Common myeloid progenitor, CD34-positive (primary cell): ENCODE measurements at places on chromosomes 2 and 18.

GRCh38 chr18:13136056-13136903 is 82.3 kb upstream of the LDLRAD4 start:
- DNase-seq: peak; percentile 84

DNA sequence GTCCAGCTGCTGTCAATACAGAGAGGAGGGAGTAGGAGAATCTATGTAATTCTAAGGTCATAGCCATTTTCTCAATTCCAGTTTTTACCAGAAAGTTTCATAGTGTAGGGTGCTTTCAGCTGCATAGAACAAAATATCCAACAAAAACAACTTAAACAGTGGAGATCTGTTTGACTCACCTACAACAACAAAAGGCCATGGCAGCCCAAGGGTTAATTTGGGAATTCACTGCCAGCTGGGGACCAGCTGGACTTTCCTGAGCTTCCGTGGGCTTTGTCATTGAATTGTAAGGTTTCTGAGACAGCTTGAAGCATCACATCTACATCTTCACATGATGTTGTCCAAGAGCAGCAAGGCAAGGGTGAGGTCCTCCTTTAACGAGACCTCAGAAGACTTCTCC is 512.7 kb downstream of the IRS1 start:
- no peak for DNase-seq

DNA sequence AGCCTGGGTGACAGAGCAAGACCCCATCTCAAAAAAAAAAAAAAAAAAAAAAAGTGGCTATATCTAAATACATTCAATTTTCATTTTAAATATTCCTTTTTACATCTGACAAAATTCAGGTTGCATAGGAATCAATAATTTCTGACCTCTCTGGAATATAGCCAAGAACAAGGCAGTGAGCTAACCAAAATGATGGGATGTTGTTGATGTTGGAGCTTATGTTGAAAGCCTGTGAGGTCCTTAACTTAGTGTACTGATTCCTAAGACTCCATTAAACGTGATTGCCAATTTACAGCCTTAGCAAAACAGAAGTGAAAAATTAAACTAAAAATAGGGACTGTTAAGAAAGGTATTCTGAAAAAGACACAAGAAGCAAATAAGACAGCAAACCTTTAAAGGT is 109.6 kb downstream of the MEP1B start:
- no peak for DNase-seq

- no peak for DNase-seq
These were observed 226.6 kb downstream of the BABAM2 start for GRCh38 chr2:28117104-28117596.

DNA sequence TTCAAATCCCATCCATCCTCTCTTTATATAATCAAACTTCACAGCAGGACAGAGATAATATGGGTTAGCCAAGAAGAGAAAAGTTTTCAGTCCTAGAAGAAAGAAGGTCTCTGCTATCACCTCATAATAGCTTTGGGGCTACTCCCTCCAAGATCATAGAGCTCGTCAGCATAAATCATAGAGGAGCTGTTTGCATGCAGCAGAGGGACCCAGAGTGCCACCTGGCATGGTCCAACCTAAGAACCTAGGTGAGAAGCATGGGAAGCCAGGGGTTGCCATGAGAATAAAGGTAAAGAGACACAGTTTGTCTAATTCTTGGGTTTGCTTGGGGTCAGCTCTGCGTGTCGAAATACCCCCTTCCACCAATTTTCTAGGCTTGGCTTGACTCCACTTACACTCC is 87.1 kb upstream of the CYP1B1 start:
- DNase-seq: no peak

GRCh38 chr2:31397094-31397493 is 17.4 kb downstream of the XDH start:
- no peak for DNase-seq

- no peak for DNase-seq
These were observed 31.4 kb upstream of the PHLPP1 start for GRCh38 chr18:62683935-62684334.

DNA sequence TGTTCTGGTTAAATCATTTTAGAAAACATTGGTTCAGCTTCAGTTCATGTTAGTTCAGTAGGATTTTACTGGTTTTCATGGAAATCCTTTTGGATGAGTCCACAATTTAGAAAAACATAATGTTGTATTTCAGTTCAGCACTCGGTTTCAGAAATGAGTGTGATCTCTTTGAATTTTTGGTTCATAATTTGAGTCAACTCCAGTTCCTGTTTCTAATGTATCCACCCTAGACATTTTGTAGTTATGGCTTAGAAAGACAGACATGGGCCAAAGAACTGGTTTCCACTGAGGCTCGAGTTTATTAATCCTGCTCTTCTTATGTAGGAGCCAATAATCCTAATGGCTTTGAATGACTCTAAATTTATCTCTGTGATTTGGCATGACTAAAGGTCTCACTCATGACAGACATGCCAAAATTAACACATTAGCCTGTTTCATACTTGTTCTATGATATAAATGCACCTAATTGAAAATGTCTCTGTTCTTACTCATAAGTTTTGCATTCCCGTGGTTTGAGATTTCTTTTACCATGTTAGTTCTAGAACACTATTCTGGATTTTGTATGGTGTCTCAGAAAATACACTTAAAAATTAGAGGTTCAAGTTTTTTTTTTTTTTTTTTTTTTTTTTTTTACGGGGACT is 82.3 kb upstream of the SPRED2 start:
- no peak for DNase-seq

GRCh38 chr2:6237039-6237660 is 545.0 kb downstream of the SOX11 start:
- DNase-seq: no peak

DNA sequence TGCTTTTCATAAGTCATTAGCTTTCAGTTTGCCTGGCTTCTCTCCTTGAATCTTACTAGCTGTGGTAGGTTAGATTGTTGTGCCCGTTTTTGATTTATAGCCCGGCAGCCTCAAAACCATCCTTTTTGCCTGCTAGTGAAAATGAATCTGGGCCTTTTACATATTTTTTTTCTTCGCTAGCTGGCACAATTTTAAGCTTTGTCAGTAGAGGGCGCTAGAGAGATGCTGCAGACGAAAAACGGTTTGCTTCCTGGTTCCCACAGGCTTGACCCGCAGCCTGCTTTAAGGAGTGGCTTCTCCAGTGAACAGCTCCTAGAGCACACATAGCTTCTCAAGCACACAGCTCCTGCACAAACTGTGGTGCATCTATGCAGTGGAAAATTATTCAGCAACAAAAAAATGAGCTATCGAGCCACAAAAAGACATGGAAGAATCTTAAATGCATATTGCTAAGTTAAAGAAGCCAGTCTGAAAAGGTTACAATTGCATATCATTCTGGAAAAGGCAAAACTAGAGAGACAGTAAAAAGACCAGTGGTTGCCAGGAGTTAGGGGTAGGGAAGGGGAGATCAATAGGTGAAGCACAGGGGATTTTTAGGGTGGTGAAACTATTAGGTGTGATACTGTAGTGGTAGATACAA is 47.9 kb downstream of the E2F6 start:
- no peak for DNase-seq

- no peak for DNase-seq
These were observed 53.9 kb downstream of the MYO7B start for GRCh38 chr2:127589358-127589757.

DNA sequence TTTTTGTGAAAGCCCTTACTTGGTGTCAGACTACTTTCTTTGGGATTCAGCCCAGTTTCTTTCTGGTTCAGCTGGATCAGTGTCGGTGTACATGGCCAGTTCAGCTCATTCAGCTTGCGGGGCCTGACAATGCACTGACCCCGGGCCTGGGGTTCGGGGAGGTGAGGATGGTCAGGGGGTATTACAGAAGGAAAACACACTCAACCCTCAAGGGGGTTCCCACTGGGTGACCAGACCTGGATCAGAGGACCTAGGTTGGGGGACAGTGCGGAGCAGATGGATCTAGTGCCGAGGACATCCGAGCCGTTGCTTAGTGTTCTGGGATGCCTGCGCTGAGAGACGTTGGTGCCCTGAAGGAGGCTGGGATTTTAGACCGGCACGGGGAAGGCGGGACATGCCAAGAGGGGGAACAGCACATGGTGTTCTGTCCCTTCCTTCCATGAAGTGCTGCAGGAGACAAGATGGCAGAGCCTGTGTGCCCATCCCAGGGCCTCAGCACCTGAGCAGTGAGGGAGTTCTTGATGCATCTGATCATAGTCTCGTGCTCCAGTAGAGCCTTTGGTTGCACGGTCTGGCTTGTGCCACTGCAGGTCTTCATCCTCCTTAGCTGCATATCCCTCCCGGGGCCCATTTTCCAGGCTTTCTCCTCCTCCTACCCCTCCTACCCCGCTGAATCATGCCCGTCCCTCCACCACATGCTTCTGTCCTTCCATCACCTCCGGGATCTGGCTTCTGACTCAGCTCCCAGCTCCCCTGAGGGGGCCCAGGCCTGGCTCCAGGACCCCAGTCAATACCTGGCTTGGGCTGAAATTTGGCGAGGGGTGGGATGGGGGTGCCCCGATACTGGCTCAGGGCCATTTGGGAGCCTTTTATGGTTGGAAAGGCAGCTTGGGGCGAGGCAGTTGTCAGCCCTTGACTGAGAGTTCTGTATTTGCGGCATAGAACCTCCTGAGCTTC is 18.0 kb downstream of the SPEG start:
- no peak for DNase-seq

DNA sequence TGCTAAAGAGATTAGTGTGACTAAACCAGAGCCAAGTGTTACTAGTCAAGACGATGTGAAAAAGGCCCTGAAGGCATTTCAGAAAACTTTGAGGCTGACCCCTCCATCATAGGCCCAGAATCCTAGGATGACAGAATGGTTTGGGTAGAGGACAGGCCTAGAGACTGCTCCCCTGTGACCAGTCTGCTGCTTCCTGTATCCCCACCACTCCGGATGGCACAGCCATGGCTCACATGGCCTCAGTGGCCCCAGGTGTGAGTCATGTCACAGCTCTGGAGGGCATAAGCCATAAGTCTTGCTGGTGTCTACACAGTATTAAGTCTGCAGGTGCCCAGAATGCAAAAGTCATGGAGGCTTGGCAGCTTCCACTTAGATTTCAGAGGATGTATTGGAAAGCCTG is 12.4 kb upstream of the STAT1 start:
- no peak for DNase-seq

DNA sequence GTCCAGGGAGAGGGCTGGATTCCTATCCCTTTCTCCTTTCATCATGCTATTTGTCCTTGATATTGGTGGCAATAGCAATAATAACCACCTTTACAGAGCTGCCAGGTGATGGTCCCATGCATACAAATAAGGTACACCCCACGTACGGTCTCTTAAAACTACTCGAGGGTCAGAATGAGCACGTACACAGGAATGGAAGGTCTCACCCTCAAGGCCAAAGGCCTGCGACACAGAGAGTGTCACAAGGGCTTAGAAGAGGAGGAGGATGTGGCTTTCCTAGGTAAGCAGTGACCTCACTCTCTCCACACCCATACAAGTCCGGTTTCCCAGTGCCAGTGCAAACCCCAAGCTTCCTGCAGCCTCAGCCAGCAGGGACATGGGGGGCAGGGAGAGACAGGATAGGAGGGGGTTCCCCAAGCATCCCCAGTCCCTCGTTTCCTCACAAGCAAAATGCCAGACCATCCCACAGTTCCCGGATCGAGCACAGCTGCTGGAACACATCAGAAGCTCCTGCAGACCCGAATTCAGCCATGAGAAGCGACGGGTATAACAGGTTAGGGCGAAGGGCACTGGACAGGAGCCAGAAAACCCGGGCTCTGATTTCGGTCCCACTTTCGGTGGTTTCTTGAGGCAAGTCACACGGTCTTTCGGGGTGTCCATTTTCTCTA is 49.2 kb downstream of the PLB1 start:
- no peak for DNase-seq

DNA sequence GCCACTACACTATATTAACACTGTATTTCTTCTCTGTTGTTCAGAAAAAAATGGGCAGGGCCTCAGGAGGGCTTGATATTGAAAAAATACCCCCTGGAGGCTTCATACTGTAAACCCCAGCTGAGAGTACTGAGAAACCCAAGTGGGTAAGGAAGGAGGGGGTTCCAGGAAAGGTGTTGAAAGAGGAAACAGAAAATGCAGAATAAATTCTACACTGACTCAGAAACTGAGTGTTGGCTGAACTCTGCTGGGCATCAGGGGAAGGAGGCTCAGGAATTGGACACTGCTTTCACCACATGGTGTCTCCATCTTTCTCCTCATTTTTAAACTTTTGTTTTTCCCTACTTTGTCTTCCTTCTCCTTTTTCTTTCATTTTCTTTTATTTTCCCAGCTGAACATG is 253.7 kb downstream of the DYM start:
- DNase-seq: peak; percentile 61

GRCh38 chr2:110717734-110718133 is 14.6 kb upstream of the ACOXL start:
- DNase-seq: no peak

DNA sequence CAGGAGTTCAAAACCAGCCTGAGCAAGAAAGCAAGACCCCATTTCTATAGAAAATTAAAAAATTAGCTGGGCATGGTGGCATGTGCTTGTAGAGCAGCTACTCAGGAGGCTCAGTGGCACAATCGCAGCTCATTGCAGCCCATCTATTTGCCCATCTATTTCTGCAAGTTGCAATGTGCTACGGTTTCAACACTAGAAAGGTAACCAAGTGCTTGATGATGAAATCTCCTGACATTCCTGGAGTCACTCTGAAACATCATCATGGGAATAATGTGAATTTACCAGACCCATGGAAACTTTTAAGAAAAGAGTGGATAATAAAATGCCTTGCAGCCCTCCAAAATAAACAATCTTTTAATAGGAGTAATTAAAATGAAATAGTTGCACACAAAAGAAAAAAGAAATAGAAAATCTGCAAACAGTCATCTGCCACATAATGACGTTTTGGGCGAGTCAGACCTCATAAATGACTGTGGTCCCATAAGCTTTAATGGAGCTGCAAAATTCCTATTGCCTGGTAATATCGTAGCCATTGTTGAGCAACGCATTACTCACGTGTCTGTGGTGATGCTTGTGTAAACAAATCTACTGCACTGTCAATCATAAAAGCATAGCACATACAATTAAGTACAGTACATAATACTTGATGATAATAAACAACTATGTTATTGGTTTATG is 46.6 kb upstream of the AMMECR1L start:
- DNase-seq: no peak

- no peak for DNase-seq
These were observed 168.7 kb downstream of the GLI2 start for GRCh38 chr2:120904379-120904778.

DNA sequence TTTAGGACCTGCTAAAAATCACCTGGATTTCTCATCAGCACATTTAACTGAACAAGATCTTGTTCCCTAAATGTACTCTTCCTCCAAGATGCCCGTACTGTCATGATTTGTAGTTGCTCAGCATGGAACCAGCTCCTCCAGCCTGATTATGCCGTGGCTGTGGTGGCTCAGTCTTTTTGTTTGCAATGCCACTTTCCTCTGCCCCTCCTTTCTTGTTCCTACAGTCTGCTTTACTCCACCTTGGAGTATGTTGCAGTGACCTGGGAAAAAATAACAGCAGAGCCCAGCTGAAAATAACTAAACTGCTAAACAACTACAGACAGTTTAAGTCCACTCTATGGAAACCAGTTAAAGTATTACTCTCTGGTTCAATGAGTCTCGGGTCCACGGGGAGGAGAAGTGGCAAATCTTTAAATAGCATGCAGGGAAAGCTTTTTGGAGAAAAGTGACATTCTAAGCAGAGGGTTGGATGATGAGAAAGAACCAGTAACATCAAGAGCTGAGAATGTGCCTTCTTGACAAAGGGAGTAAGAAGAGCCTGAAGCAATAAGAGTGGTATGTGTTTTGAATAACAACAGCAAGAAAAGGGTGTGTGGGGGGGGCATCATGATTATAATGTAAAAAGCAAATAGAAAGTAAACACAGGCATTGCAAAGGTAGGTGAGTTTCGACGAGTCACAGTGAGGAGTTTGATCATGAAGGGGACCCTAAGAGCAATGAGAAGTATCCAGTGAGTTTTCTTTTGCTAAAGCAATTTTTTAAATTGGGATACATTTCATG is 225.7 kb downstream of the TMX3 start:
- DNase-seq: no peak

- DNase-seq: no peak
These were observed 15.4 kb downstream of the TGOLN2 start for GRCh38 chr2:85312404-85312803.
